T-helper 17 cell (primary cell): ENCODE measurements at places on chromosomes 3 and 15.

DNA sequence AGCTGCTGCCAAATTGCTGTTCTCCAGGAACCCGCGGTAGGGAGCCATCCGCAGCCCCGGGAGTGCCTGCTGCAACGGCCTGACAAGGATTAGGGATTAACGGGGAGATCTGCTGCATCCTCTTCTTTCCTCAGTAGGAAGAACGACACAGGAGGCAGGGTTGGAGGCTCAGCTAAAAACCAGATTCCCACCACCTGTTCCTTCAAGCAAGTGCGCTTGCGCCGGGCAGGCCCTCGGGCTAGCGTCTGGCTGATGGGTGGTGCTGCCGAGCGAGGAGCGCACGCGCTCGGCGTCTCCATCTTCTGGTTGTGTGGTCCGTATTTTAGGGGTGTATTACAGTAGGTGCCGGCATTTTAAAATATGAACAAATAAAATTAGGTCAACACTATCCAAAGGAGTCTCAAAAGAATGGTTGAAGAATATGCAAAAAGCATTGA lies 25.4 kb upstream of the SLC25A26 start:
- H3K4me3 ChIP-seq = no peak overlapping the region
- H3K4me1 ChIP-seq = no peaks in the 10 kb centered on the region
- H3K27me3 ChIP-seq = peaks cover 48% of the 10 kb centered on the region

DNA sequence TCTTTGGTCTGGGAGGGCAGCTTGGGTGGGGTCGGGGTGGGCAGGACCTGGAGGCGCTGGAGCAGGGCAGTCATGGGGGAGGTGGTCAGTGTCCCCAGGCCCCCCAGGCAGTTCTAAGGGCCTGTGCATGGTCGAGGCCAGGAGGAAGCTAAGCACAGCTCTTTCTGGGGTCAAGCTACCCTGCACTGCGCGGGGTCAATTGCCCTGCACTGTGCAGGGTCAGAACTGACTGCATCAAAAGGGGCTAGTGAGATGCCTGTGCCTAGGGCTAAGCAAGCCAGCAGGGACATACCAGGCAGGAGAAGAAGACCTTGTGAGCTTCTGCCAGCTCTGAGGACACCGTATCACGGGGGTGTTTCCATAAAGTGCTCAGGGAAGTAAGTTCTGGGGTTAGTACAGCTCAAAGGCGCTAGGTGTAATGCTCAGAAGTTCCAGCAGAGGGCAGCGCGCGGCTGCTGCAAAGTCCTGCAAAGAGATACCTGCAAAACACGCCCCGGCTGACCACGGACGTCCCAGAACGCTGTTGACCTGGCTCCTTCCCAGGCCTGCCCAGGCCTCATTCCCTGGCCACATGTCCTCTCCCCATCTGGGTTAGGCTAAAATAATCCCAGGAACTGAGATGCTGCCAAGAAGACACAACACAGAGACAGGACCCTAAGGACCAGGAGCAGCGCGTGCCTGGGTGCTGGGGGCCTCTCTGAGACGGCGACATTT lies 18.8 kb upstream of the IQSEC1 start:
- peak; percentile 79 for DNase-seq
- peaks cover 24% of the 10 kb centered on the region for H3K27me3 ChIP-seq
- no peak overlapping the region for H3K4me3 ChIP-seq
- H3K4me1 ChIP-seq = peaks cover 6% of the 10 kb centered on the region
- peak overlapping the region; percentile 39 for H3K27ac ChIP-seq

DNA sequence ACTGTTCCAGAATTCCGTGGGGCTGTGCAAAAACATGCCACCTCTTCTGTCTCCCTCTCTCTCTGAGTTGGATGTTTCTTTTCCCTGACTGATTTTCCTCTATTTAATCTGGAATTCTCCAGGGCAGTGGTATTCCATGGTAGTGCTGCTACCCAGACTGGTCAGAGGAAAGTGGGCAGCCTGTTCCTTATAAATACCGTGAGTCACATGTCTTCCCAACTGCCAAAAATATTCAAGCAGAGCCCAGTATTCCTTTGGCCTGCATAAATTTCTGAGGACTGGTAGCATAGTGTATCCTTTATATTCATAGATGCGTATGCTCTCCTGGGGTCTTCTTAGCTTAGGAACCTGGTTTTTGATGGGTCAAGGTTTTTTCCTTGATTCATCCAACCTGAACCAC lies 40.9 kb downstream of the CEMIP start:
- no peaks in the 10 kb centered on the region for H3K36me3 ChIP-seq
- H3K4me3 ChIP-seq = no peak overlapping the region
- no peak for DNase-seq
- no peaks in the 10 kb centered on the region for H3K4me1 ChIP-seq
- no peak overlapping the region for H3K27ac ChIP-seq

- H3K4me3 ChIP-seq = no peak overlapping the region
- no peak overlapping the region for H3K27ac ChIP-seq
- no peaks in the 10 kb centered on the region for H3K27me3 ChIP-seq
- H3K36me3 ChIP-seq = no peaks in the 10 kb centered on the region
Observed at GRCh38 chr3:116103868-116104530, 341.3 kb downstream of the LSAMP start.
